ENCODE measurements at places on chromosomes 5 and 9.

GRCh38 chr5:67249590-67249895, 52.9 kb upstream of the CD180 start:
- DNase-seq: no peak

DNA sequence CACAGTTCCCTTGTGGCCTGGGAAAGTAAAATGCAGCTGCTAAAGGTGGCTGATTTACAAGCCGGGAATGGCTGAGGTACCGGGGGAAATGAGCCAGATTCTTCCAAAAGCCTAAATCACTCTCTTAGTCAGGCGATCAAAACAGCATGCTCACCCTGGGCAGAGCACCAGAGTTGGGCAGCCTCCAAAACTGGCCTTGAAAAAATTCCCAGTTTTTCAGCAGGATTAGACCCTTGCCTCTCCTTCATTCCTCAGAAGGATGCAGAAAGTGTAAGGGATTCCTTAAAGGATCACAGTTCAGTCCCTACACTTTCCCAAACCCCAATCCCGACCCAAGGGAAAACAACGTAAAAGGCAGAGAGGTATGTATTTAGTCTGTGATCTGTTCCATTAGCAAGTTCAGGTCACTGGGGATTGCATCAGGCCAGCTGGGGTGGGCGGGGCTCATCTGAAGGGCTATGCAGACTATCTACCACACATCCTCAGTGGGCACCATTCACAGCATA, 16.9 kb downstream of the TMEM174 start:
- peak; percentile 55 for DNase-seq

DNA sequence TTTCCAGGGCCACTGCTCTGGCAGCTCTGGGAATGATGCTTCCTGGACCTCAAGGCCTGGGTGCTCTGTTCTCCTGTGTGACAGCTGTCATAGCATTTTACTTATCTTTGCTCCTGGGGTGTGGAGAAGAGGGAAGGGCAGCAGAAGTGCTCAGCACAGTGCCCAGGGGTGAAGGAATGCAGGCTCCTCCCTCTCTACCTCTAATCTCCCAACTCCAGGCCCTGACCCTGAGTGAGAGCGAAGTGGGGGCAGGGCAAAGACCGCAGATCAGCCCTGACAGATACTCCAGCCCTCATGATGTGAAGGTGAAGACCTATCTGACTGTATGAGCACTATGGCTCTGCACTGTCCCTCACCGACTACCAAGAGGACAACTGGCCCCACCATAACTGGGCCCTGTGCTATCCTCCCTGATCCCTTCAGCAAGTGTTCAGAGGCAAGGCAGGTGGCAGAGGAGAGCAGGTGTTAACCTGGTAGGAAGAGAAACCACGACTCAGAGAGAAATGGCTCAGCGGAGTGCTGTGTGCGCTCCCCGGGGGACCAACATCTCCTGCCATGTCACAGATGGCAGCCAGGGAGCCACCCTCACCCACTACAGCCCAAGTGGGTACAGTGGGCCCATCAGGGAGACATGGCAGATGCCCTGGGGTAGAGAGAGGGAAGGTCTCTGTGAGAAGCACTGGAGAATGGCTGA, 16.8 kb downstream of the ACSL6 start:
- DNase-seq: no peak

DNA sequence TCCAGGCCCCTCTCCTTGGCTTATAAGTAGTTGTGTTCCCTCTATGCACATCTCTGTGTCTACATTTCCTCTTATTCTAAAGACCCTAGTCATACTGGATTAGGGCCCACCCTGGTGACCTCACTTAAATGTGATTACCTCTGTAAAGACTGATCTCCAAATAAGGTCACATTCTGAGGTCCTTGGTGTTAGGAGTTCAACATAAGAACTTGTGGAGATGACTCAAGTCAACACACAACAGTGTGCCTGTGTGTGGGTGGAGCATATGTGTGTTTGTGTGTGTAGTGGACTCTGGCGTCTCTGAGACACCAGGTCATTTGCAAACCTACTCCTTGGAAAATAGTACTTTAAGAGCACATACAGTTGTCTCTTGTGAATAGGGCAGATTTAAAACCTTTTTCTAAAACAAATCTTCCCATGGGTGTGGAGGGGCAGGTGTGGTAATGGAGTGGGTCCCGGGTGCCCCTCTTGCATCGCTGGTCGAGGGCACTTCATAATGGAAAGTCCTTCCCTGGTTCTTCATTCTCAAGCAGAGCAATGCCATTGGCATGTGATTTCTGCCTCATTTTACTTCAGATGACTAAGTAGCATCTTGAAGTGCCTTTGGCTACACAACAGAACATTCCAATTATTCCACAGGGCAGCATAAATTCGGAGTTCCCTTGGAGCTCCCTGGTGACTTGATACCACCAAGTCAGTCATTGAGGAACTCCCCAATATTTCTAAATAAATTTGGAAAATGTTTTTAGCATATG, 84.4 kb downstream of the C9orf152 start:
- DNase-seq: no peak

- no peak for DNase-seq
Observed at GRCh38 chr9:129828051-129828450, 4.1 kb upstream of the TOR1A start.

- peak; percentile 41 for DNase-seq
Observed at GRCh38 chr9:35726931-35727330, 5.1 kb downstream of the TLN1 start.

DNA sequence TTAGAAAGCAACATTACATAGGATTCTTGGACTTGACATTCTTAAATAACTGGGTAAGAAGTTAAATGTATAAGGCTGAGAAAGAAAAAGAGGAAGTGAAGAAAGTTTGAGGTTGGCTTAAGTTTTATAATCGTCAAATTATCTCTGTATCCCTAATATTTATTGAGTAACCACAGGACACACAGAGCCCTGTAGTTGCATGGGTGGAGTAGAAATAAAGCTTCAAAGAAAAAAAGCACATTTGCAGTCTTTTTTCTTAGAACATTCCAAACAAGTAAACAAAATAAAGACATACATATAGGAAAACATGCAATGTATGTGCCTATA, 137.0 kb downstream of the CCDC192 start:
- no peak for DNase-seq

DNA sequence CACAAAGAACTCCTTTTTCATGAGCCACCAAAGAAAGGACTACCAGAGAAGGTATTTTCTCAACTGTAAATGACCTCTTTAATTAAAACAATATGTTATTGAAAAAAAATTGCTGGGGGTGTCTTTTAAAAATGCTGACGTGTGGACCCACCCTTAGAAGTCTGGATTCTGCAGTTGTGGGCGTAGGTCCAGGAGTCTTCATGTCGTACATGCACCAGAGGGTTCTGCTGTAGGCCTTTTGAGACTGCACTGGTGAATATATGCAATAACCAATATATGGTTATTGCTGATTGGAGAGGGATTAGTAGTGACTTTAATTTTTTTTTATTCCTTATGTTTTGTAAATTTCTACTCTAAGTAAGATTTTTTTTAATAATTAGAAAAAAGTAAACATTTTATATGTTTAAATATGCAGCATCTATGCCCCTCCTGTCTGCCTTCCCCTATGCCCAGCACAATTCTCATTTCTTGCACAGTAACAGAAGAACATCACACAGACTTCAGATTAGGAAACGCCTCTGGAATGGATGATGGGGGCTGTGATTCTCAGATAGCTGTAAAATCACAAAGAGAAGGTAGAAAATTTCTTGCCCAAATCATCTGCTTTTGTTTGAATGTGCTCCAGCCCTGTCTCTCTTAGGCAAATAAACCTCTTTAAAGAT, 102.0 kb downstream of the PTTG1 start:
- no peak for DNase-seq

DNA sequence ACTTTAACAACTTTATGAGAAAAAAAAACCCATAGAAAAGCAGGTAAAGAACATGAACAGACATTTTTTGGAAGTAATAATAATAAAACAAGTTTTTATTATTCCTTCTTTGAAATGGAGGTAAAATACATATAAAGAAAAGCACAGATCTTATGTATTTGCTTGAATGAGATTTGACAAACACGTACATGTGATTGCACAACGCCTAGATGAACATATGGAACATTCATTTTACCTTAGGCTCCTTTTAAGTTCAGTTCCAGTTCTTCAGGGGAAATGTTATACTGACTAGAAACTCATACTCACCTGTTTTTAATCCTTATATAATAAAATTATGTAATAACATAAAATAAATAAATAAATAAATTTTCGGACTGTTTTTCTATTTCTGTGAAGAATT, 61.8 kb downstream of the GGTA1 start:
- DNase-seq: no peak

DNA sequence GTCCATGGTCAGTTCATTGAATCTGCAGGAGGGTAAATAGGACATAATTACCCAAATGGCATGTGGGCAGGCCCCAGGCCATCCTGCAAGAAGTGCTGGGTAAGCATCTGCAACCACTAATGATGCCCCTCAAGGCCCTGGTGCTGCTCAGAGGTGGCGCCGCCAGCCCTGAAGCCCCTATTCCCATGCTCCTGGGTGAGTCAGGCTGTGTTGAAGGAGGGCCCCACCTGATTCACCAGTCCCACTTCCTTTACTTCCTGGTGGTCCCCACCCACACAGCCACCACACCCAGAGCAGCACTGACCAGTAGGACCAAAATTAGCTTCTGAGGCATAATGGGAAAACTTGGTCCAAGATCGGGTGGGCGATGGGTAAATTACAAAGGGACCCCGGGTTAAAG, 120.4 kb upstream of the SPRY4 start:
- no peak for DNase-seq

DNA sequence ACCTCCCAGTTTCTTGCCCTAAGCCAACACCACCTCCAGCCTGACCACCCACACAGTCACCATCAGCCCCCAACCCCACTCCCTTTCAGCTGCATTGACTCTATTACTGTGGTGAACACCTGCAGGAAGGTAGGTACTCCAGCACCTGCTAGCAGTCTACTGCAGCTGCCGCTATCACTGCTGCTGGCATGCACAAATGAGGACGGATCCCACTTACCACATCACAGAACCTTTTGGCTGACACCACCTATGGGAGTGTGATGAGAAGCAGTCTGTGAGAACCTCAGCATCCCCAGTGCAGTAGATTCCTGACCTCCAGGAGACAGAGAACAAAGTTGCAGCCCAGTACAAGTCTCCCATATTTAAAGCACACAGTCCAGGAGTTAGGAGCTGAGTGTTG, 71.9 kb downstream of the ANXA1 start:
- DNase-seq: no peak

GRCh38 chr5:88555674-88556073, 287.0 kb upstream of the TMEM161B start:
- no peak for DNase-seq

- DNase-seq: no peak
Observed at GRCh38 chr9:89869793-89870580, 265.2 kb downstream of the GADD45G start.

DNA sequence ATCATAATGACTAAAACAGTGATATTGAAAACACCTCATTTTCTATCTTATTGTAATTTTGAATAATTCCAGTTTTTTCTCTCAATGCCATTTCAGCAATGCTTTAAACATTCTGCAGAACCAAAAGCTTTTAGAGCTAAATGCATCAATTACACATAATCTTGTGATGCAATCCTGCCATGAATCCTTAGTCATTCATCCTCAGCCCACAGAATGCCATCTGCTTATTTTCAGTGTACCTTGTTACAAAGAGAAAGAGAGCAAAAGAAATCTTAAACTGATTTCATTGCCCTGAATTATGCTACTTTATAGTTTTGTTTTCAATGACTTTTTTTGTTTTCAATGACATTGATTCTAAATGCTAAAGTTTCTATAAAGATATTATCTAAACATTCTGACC, 1234.8 kb upstream of the C9orf72 start:
- DNase-seq: no peak

GRCh38 chr5:135040333-135041144, 6.5 kb upstream of the PITX1 start:
- DNase-seq: no peak

GRCh38 chr5:137395011-137395755, 103.9 kb downstream of the SPOCK1 start:
- peak; percentile 15 for DNase-seq

DNA sequence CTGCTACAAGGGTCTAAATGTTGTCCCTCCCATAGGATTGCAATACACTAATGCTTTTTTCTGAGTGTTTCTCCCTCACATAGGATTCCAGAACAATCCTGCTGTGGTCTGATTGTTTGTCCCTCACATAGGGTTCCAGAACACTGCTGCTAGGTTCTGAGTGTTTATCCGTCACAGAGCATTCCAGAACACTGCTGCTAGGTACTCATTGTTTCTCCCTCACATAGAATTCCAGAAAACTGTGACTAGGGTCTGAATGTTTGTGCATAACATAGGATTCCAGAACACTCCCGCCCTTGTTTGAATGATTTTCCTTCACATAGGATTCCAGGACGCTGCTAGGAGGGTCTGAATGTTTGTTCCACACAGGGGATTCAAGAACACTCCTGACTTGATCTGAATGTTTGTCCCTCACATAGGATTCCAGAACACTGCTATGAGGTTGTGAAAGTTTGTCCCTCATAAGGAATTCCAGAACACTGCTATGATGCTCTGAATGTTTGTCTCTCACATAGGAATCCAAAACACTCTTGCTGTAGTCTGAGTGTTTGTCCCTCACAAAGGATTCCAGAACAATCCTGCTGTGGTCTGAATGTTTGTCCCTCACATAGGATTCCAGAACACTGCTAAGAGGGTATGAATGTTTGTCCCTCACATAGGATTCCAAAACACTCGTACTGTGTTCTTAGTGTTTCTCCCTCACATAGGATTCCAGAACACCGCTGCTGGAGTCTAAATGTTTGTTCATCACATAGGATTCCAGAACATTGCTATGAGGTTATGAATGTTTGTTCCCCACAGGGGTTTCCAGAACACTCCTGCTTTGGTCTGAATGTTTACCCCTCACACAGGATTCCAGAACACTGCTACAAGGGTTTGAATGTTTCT, 213.5 kb downstream of the FOXD4L6 start:
- no peak for DNase-seq

DNA sequence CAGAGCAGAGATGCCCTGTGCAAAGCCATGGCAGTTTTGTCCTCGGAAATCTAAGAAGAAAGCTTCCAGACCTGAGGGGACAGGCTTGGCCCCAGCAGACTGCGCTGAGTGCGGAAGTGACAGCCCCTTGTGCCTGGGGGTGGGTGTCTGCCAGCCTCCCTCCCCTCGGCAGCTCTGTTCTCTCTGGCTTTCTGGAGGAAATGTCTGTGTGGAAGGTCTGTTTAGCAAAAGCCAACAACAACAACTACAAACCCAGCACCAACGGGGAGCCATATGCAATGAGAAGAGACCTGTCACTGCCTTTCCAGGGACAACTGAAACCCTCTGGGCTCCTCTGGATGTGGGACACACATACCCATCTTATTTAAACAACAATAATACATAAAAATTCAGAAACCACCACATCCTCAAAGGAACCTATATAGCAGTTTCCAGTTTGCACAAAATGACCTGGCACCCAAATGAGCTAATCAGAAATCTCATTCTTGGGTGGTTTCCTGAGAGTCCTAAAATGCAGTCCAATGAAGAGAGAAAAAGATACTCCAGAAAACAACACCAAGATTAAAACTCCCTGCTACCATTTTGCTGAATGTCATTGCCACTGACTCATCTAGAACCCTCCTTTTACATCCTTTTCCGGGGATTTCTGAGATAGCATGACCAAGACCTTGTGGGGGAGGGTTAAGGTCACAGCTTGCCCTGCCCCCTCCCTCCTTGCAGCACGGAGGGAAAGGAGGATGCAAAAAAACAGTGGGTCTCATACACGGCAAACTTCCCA, 97.7 kb downstream of the AK8 start:
- no peak for DNase-seq

- DNase-seq: no peak
Observed at GRCh38 chr5:138945421-138946240, 70.5 kb upstream of the LRRTM2 start.

GRCh38 chr5:65742565-65743231, 20.7 kb downstream of the NLN start:
- peak; percentile 58 for DNase-seq

GRCh38 chr5:146467760-146468159, 20.6 kb downstream of the TCERG1 start:
- DNase-seq: no peak

All from AG08396 (cell line).